ENCODE measurements at places on chromosomes 11 and 22.

GRCh38 chr11:16958833-16959232 lies 55.4 kb downstream of the PLEKHA7 start:
- no peak for DNase-seq

DNA sequence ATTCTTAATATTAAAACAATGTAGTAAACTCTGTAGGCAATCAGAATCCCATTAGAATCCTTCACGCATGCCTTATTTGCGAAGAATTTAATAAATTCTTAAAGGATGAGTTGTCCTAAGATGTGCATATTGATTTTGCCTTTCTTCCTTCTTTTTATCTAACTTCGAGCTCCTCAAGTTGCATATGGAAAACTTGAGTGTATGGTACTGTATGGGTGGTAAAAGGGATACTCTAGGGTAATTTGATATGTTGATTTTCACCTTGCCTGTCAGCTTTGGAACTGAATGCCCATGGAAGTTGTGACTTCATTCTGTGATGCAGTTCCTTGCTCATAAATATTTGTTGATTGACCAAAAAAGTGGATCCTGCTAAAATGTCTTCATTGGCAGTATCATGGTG lies 193.8 kb downstream of the DDX10 start:
- no peak for DNase-seq

DNA sequence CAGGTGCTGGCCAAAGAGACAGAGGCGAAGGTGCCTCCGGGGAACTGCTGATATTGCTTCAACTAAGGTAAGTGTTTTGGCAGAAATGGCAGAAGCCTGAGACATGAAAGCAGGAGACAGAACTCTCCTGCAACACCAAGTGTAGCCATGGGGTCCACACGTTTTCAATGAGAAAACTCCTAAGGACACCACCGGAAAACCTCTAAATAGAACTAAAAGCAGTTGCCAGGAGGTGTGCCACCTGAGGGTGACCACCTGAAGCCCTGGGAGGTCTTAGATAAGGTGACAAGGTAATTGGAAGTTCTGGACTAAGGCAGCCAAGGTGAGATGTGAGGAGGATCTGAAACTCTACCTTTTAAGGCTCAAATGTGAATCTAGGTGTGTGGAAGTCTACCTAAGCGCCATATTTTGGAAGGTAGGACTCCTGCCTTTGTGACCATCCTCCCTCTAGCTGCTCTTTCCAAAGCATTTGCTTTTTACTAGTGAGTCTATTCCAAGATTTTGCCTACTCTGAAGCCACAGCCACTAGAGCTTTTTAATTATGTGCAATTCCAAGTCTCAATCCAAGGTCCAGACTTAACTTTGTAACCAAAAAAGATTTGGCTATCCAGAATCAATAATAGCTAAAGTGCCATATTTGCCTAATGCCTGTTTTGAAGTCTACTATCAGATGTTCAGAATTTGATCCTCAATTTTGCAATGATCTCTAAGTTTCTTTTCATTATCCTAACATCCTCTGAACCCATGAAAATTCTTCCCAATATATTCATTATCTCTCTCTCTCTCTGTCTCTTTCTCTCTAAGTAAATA lies 4.5 kb upstream of the ZC3H12C start:
- no peak for DNase-seq

- DNase-seq: no peak
Observed at GRCh38 chr11:12623869-12624268, 50.4 kb upstream of the TEAD1 start.

DNA sequence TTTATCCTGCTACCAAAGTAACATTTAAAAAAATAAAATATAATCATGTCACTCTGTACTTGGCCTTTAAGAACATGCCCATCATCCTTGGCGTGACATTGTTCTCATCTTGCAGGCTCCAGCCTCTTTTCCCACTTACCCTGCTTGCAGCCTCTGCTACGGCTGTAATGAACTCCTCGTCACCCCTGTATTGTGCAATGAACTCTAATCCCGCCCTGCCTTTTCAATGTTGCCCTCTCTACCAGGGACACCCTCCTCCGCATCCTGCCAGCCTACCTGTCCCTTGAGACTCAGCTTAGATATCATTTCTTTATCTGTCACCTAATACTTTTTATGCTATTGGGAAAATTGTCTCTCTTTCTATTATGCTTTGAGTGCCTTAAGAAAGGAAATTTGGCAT lies 12.6 kb upstream of the MMP20 start:
- no peak for DNase-seq

GRCh38 chr11:66318600-66318970 lies 1.7 kb upstream of the CD248 start:
- DNase-seq: no peak

DNA sequence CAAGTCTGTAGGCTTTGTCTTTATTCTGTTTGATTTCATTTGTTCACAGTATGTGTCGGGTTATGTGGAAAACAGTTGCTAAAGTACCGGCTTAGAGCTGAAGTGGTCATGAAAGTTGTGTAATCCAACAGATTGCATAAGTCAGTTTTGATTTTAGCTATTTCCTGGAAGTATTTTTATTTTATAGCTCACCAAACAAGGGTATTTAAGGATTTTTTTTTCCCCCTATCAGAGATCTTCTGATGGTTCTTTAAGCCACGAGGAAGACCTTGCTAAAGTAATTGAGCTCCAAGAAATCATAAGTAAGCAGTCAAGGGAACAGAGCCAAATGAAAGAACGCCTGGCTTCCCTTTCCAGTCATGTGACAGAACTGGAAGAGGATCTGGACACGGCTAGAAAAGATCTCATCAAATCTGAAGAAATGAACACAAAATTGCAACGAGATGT lies 55.9 kb downstream of the PPFIA1 start:
- DNase-seq: no peak

GRCh38 chr11:12239804-12240371 lies 129.5 kb downstream of the MICAL2 start:
- DNase-seq: no peak

DNA sequence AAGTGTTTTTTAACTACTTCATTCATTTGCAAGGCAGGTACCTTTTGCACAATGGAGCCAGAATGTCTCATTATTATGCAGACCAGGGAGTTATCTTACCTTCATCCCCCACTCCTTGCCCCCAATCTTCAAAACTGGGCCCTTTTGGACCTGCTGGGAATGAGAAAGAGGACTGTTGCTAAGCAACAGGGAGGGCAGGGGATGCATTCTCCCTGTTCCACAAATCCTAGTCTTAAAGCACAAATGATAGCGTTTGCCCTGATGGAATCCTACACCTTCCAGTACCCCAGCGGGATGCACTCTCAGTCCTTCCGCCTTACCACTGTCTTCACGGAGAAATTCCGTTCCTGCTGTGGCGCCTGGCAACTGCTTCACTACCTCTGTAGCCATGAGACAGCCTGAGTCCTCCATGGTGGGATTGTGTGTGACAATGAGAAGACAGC lies 4.1 kb upstream of the KCNJ1 start:
- no peak for DNase-seq

GRCh38 chr22:25953276-25953675 lies 211.3 kb downstream of the MYO18B start:
- no peak for DNase-seq

GRCh38 chr11:12222055-12222792 lies 111.8 kb downstream of the MICAL2 start:
- no peak for DNase-seq

GRCh38 chr22:43036282-43036829 lies 21.4 kb upstream of the PACSIN2 start:
- DNase-seq: no peak

DNA sequence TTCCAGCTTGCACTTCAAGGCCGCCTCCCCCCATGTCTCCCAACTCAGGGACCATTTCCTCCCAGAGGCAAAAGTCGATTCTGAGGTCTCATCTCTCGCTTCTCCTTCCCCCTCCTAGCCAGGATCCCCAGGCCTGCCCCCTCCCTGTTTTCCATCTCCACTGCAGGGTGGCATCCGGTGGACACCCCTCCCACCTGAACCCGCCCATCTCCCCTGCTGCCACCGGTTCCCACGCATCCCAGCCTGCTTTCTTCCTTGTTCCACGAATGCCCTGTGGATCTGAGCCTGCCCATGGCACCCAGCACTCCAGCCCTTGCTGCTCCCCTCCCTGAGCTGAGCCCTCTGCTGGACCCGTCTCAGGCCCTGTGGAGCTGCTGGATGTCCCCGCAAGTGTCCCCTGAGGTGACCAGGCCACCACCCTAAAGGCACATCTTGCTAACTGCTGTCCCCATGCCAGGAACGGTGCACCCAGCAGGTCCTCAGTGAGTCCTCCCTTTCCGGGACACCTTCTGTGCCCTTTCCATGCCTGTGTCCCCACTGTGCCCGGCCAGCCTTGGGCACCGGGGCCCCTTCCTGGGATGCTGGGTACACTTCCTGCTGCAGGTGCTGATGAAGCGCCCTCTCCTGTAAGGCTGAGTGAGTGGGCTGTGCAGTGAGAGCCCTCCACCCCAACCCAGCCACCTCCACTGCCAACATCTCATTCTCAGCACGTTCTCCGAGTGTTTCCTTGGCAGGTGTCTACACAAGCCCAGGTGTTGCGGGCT lies 936 bp downstream of the IL17REL start:
- DNase-seq: no peak

DNA sequence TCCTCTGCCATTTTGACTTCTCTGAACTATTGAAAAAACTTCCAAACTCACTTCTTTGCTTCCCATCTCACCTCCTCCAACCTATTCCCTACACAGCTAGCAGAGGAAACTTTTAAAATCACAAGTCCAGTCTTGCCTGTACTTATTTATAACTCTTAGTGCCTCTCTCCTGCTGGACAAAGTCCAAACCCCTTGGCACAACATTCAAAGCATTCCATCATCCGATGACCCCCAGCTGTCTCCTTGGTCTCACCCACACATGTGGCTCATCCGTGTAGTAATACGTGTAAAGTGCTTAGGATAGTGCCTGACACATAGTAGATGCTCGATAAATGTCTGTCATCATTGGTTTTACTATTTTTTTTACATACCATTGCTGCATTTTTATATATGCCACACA lies 101.4 kb downstream of the PARVA start:
- DNase-seq: no peak

- no peak for DNase-seq
Observed at GRCh38 chr11:11090495-11090894, 232.6 kb upstream of the ZBED5 start.

Data from effector CD4-positive, alpha-beta T cell (primary cell).